ENCODE measurements at places on chromosomes 3 and 15.

DNA sequence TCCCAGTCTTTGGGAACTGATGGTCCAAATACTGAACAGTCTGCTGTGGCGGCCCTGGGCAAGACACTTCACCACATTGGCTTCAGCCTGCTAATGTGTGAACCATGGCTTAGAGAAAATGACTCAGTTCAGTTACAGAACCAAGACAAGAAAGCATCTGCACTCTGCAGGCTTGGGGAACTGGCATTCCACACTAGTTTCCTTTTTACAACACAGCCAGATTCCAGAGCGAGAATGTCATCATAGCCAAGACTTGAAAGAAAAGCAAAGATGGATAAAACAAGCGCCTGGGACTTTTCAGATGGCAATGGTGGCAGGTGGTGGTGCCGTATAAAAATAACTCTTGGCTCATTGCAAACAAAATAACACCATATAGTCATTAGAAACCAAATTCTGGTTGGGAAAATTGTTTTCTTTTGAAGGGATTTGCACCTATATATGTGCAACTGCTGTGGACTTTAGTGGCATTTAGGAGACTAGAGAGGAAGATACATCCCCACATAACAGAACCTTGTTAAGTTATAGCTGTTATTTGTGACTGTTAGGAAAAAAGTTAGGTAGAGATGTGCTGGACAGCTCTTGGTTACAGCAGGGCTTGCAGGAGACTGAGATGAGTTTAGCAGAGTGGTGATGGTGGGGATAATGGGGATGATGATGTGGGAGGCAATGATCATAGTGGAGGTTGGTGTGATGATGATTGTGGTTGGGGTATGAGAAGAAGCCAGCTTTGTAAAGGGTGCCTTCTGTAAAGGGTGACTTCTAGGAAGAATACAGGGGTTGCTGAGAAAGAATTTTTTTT lies 273.6 kb downstream of the THRB start:
- DNase-seq: peak; percentile 57

- DNase-seq: no peak
Measured at GRCh38 chr3:32367442-32367841, 24.2 kb upstream of the CMTM7 start.

DNA sequence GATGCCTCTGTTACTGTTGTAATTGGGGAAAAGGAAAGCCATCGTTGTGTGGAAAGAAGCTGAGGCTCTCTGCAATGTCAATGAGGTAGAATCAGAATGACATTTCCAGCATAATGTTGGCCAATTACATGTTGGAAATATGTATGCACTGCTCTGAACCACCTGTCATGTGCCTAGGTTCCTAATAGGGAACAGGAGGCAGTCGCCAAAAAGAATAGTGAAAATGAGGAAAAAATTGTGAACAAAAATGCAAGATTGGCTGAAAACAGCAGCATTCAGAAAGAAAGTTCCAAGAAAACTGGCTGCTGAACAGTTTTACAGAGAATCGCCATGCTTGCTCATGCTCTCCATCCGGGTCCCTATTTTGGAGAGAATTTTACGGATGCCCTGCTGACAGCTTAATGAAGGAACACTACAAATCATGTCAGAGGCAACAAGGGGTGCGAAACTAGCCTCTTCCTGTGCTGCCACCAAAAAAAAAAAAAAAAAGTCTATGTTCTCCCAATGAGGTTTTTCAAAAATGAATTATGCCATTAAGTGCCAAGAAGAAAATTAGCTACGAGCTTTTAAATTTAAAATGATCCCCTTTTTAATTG lies 305.9 kb upstream of the ARRDC4 start:
- no peak for DNase-seq

DNA sequence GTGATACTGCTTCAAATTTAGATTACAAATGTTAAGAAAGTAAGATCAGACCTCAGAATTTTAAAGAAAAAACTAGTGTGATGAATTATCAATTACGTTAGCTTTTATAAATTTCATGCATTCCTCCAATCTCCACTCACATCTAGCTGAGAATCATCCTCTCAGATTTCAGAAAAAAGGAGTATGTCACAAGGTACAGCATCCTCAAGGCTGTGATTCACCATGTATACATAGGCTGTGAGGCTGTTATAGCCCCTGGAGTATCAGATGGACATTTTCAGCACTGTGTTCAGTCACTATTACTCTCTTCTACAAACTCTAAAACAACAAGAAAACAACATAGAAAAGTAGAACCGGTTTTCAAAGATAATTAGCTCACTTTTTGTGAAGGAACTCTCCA lies 214.4 kb downstream of the PCCB start:
- no peak for DNase-seq

DNA sequence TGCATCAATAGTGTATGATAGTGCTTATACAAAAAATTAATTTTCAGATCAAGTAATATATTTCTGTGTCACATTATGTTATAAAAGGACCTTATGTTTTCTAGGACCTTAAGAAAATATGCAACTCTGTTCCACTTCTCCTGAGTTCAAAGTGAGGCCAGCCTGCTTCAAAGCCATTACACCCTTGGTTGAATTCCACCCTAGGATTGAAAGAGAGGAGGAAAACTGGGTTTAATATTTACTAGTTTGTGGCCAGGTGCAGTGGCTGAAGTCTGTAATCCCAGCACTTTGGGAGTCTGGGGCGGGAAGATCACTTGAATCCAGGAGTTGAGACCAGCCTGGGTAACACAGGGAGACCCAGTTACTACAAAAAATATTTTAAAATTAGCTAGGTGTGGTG lies 32.9 kb upstream of the NR1I2 start:
- no peak for DNase-seq

- no peak for DNase-seq
Measured at GRCh38 chr3:52240059-52240885, 1.3 kb upstream of the TWF2 start.

- peak; percentile 25 for DNase-seq
Measured at GRCh38 chr3:108818404-108818803, 4.2 kb upstream of the TRAT1 start.

DNA sequence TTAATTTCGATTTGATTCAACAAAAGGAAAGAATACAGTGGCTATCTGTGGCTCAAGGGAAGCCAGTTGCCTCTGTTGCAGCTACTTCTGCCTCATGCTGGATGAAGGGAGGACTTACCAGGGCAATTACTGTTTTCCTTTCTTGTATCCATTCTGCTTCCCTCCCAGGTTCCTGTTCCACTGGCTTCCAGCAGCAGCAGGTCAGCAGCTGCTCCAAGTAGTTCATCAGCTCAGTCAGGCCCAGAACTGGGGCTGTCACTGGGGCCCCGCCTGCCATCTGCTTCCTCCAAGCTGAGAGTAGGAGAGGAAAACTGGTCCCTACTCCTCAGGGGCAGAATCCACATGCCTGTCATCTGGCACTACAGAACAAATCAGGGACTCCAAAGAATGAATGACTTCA lies 48.6 kb upstream of the ULK4 start:
- no peak for DNase-seq

- DNase-seq: no peak
Measured at GRCh38 chr3:148102156-148102555, 595.5 kb upstream of the AGTR1 start.

GRCh38 chr3:194082743-194083636 lies 53.0 kb upstream of the HES1 start:
- DNase-seq: no peak

DNA sequence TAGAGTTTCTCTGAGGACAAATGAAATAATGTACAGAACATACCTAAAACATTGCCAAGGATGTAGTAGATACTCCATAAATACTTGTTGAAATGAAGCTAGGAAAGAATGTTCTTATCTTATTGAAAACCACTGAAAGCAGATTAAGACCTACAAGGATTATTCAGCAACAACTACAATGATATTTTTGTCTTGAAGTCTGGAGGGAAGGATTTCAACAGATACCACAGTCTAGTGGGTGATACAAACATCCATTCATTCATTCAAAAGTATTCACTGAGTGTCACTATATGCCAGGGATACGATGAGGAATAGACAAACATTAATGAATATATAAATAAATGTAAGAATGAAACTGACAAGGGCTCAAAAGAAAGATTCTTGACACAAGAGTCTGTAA lies 74.7 kb upstream of the THBS1 start:
- no peak for DNase-seq

- DNase-seq: no peak
Measured at GRCh38 chr15:76669521-76670207, 235.5 kb downstream of the SCAPER start.

GRCh38 chr3:38147421-38147820 lies 9.0 kb downstream of the MYD88 start:
- DNase-seq: no peak

GRCh38 chr15:78673476-78673875 lies 32.5 kb upstream of the CHRNB4 start:
- no peak for DNase-seq

- DNase-seq: no peak
Measured at GRCh38 chr3:128619146-128619890, 31.3 kb downstream of the RPN1 start.

DNA sequence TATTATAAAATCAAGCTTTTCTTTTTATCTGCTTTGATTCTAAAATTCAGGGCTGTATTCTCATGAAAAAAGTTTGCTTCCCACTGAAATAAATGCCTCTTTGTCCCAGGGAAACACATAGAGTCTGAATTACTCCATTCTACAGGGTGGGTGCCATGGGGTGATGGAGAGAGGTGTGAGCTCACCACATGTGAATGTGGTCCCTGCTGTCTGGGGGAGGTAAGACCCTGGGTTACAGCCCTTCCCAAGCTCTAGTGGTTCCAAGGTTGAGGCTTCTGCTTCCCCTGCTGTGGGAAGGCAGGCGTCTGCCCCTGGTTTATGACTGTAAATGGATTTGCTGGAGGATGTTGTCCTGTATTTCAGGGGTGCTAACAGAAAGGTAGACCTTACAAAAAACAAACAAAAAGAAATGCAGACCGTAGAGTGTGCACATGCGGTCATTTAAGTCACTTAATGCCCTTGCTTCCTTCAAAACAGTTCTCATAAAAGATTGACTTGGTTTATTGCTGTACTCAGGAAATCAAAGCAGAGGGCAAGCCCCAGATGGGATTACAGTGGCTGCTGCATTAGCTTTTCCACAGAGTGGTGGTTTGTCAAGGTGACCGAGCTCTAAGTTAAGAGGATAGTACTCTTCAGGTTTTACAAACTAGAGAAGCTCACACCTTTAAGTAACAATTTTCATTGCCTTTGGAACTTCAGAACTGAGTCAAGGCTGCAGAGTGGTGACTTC lies 49.2 kb downstream of the CTDSPL start:
- no peak for DNase-seq

DNA sequence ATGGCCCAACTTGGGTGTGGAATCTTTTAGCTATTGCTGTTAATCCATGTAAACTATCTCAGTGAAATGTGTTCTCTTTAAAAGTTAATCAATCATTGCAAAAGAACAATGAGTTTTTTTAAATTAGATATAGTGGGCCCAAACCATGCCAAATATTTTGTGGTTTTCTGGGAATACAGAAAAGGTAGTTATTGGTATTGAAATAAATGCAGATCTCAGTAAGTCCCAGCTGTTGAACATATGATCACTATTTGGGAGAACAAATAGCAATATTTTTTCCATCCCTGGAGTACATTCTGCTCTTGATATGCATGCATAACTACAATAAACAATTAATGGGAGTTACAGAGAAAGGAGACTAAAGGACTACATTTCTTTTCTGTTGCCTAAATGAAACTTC lies 36.0 kb upstream of the LEKR1 start:
- no peak for DNase-seq

DNA sequence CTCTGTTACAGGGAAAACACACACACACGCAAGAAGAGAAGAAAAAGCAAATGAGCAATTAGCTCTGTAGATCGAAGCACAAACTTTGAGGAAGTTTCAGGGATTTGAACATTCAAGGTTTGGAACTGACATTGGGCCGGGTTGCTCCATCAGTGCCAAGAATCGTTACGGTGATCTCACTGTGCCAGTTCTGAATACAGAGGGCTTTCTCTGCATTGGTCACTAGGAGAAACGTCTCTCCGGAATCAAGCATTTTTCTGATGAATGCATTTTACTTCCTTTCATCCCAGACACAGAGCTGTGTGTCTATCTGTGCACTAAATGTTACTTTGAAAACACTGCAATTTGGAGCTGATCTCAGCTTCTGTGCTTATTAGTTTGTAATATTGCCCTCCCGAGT lies 11.2 kb downstream of the HRH1 start:
- no peak for DNase-seq

DNA sequence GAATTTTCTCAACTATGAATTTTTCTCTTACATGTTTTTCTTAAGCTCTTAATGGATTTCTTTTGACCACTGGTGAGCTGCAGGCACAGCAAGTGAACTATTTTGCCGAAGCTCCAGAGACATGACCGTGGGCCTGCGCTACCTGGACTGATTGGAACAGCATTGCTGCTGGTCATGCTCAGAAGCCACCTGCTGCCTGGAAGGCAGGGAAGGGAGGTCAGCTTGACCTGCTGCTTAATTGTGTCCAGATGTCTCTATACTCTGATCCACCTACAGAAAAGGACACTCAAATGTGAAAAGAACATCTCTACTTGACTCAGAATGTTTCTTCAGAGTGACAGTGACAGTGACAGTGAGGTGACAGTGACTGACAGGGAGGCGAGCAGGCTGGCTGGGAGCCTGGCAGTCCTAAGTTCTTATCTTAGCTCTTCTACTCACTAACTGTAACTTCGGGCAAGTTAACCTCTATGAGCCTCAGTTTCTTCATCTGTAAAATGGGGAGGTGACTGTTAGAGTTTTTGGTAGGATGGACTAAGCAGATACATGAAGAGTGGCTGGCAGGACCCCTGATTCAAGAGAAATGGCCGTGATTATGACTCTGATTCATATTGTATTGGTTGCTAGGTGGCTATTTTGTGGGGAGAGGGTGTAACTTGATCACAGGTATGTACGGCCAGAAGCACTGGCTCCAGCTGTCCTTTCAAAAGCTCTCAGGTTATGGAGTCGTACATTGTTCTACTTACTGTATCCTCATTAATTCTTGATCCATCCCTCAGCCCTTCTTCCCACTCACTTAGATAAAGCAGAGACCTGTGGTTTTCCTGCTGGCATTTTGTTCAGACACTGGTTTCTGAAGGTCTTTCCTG lies 54.8 kb upstream of the DLG1 start:
- no peak for DNase-seq

DNA sequence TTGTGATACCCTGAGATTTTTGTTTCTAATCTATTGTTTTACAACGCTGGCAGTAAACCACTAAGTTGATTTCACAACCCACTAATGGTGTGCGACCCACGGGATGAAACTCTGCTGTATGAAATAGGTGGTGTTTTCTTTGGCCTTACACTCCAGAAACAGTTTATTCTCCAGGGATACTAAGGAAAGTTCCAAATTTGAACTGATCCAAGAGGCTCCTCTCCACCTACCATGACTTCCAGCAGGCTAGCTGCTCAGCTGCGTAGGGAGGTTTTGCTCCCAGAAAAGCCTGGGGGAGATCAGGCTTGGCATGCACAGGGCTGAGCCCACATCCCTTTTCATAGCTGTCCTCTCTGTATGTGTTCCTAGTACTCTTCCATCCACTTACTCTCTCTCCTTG lies 71.5 kb downstream of the FAM174B start:
- DNase-seq: no peak

- DNase-seq: no peak
Measured at GRCh38 chr3:10561946-10562560, 56.7 kb upstream of the ATP2B2 start.

GRCh38 chr3:31978553-31978952 lies 2.5 kb downstream of the OSBPL10 start:
- no peak for DNase-seq

Data from NT2/D1 (cell line).